SHP77 (cell line): ENCODE measurements at places on chromosomes 1 and 21.

GRCh38 chr1:207952617-207953542, 42.0 kb upstream of the CD34 start:
- DNase-seq, result no peak

DNA sequence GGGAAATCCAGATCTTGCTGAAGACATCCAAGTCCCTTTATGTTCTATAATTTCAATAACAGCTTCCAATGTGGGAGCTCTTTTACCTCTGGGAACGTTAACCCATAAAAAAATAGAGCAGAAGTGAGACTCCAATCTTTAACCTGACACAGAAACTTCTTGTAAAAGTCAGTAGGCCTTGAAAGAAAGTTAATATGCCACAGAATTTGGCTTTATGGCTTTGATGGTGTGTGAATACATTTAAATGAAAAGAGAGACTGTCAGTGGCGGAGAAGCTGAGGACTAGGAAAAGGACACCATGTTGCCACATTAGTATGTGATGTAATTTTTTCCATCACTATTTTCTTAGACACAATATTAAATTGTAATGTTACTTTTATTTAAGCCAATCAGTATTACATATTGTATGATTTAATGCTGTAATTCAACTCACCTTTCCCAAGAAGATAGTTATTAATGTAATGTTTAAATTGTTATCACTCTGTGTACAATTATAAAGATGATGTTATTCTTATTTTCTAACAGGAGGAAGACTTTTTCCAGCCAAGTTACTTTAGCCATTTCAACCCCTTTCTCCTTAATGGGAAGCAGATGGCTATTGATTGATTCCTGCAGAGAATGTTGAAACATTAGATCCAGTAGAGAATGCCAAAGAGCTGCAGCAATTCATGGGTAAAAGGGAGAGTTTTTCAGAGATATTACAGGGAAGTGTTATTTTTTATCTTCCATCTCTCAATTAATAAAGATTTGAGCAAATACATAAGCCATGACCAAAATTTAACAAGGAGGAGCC, 17.5 kb upstream of the CLDN8 start:
- DNase-seq, result no peak

DNA sequence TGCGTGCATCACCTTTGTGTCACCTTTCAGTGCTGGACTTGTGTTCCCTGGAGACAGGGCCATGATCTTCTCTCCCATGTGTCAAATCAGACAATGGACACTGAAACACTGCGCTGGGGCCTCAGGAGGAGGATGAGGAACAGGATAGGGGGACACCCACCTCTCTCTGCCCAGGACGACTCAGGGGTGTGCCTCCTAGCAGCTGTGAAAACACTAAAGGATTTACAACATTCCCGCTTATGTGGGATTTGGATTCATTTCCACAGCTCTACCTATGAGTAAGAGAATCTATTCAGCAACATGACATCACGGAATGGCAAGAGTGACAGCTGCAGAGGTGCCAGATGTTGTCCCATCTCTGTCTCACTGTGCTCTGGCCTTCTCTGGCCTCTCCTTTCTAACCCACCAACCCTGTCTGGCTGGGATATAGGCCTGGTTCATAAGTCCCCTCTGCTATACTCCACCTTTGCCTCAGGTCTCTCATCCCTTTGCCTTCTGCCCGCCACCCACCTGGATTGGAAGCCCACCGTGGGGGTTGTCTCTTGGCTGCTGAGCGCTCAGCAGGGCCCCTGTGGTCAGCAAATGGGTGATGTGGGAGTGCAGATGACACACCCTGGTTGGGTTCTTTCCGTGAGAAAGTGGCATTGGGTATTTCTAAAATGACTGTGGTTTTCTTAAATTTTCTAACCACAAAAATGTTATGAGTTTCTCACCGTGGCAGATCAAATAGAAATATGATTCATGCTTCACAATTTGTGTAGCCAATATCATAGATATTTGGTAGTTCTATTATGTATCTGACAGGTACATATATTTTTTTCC, 47.1 kb upstream of the TLR5 start:
- no peak for DNase-seq

DNA sequence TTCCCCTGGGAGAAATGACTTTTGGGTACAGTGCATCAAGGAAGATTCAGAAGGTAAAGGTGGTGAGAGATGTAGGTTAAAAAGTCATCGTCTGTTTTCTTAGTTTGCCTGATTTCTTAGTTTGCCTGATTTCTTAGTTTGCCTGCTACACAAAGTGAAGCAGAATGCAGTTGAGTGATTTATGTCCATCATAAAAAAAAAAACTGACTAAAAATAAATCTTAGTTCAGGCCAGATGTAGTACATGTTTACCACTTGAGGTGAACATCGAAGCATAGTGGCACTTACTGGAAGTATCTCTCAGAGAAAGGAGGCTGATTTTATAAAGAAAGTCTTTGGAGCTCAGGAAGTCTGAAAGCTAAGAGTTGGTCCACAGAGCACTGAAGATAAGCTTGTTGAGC, 79.5 kb downstream of the LRRC8D start:
- no peak for DNase-seq

DNA sequence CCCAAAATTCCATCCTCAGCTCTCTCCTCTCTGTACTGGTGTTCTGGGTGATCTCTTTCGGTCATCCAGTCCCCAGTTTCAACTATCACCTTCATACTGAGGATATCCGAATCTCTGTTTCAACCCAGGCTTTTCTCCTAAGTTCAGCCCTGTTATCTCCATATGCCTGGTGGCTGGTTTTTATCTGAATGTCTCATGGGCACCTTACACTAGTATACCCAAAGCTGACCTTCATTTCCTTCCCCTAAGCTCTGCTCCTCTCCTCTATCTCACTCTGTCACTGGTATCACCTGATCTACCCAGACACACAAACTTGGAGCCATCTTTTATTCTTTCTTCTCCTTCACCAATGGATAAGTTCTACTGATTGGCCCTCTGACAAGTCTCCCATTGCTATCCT, 53.0 kb downstream of the LRRC71 start:
- no peak for DNase-seq

GRCh38 chr21:28828981-28829380, 163.7 kb downstream of the LTN1 start:
- DNase-seq, result no peak
